ENCODE measurements at places on chromosomes 16 and 17.

GRCh38 chr17:53659181-53659580 is 163.5 kb upstream of the KIF2B start:
- no peak for DNase-seq

- DNase-seq = no peak
These were observed 48.7 kb upstream of the TNRC6C start for GRCh38 chr17:77909816-77910215.

GRCh38 chr16:75130150-75130771 is 13.7 kb upstream of the LDHD start:
- DNase-seq = no peak

DNA sequence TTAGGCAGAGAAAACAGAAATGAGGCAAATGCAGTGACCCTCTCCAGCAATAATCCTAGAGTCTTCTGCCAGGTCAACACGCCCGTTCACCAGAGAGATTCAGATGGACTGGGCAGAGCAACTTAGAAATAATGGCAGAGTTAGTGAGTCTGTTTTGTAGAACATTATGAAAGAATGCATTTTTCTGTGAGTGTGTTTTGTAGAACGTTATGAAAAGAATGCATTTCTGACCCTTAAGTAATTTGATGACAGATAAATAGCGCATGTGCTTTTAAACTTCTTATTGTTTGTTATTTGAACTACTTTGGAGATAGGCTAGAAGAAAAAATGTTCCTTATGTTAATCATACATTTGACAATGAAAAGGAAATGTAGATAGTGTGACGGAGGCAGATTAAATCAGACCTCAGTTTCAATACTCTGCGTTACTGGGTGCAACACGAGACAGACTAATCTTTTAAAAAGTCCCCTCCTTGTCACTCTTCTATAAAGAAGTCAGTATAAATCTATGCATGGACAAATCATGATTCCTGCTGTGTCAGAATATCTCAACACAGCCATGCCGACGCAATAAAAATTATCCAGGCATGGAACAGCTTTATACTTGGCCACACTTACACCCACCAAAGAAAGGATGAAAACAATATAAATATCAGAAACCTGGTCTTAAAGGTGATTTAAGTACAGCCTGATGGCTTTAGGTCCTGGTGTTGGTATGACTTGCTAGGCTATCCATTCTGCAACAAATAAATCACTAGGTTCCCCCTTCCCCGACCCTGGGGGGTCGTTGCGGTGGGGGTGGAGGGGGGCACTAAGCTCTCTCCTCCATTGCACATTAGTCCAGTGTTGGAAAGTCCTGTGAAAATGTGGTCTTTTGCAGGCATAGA is 47.8 kb downstream of the MARCHF10 start:
- no peak for DNase-seq

DNA sequence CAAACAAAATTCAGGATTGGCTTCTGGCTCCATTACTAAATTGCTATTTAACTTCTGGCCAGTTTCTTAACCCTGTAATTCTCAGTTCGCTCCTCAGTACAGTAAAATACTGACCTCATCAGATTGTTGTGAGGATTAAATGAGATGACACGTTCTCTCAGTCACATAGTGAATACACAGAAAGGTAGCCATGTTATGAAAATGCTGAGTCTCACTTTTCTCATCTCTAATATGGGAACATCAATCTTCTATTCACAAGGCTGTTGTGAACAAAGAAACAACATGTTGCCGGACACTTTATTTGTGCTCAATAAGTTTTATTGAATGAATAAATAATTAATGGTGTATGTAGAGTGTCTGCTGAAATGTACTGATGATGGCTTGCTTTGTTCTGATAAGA is 924.5 kb upstream of the GOT2 start:
- DNase-seq = no peak

- DNase-seq = no peak
These were observed at the start of gene CYTH1 for GRCh38 chr17:78781893-78782304. TSS of gene CYTH1 (minus strand) at chr17:78782273. CDS start at chr17:78782223, 50 bp downstream.

GRCh38 chr17:2621241-2621640 is 27.8 kb downstream of the PAFAH1B1 start:
- DNase-seq = no peak

DNA sequence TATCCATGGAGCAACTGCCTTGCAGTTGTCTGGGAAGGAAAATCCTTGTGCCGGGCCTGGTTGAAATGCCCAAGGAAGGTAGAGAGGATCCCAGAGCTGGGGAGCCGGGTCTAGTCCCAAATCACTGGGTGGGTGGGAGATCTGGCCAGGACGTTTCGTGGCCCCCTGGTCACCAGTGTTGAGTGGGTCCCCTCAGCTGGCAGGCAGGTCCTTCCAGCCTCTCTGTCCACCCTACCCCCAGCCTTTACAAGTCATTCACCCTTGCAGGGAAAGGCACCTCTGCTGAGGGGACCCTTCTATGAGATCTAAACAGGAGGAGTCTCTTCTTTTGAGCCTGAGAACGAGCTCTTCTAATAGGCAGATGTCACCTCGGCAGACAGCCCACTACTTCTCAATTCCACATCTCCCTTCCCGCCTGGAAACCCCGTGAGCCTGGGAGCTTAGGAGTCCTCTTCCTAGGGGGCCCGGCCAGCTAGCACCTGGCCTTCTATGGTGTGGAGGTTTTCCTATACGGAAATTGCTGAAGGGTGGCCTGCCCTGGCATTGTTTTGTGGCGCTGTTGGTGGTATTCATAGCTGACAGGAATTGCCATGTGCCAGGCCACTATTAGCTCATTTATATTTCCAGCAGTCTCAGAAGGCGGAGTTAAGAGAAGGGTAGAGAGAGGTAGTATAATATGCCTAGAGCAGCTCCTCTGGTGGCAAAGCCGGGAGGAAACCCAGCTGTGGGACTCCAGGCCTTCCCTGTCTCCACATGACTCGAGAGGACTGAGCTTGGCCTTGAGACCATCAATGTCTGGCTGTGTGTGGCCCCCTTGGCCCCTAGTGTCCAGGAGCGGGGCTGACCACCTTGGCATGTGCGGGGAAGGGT is 13.3 kb downstream of the MPRIP start:
- DNase-seq = no peak

DNA sequence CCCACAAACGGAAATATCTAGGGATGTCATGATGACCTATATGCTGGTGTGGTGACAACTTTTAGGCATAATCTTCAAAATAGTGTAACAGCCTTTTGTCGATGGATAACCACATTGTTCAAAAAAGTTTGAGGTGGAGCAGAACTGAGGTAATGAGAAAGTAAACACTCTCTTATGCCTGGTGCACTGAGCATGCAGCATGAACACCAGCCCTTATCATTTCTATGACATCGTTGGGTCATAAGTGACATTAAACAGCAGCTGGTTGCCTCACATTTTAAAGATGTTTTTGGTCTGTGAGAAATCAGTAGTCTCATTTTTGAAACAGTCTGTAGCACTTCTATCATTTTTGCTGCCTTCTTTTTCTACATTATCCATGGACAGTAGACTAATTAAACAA is 1.8 kb downstream of the KRT23 start:
- DNase-seq = no peak

DNA sequence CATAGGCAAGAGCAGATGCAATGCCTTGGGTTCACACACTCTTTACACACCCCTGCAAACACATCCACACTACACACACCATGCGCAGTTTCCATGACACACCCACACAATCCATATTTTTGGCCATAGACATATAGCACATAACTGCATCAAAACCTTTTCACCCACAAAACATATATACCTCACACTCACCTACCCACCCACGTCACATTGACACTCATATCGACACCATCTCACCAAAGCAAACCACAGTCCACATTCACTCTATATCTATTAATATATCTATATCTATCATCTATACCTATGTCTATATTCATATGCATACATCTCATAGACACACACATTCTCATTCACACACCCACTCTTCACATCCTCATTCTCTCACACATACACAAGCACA is 246.9 kb downstream of the SHISA9 start:
- DNase-seq = no peak

GRCh38 chr16:69250081-69250480 is 61.1 kb upstream of the VPS4A start:
- DNase-seq = no peak
